NCI-H1048 (cell line): ENCODE measurements at places on chromosomes 1 and 21.
A peak's percentile ranks its signal among the peaks of the same experiment; 100 is the strongest.

DNA sequence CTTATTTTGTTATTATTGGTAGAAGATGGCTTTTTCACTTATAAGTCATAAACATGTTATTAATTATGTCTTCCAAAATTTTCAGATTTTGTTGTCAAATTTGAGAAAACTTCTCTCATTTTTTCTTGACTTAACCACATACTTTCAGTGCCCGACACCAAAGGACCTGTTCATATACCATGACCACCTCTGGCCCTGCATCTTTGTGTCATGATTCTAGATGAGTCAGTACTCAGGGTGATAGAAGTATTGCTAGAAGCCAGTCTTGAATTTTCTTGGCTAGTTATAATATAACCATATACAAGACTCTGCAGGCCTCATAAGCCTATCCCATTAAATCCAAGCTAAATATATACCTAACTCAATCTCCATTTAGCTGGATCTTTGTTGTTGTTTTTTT lies 35.4 kb upstream of the DPH5 start:
- DNase-seq = no peak

DNA sequence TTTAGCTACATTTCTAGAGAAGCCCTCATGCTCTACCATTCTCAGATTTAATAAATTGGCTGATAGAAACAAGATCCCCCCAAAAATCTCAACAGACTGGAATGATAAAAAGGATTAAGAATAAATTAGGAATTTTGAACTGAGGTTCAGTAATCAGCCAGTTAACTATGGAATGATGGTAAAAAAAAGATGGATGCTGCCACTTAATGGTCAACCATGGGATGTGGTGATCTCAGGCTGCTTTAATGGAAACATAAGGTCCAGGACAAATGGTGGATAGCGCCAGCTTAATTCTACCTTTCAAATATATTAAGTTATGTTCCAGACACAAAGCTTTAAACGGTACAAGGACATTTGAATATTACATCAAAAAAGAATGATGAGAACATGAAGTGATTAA lies 49.9 kb downstream of the CCN1 start:
- DNase-seq = no peak

GRCh38 chr1:66478116-66478515 lies 55.8 kb upstream of the SGIP1 start:
- DNase-seq = no peak

- no peak for DNase-seq
Measured at GRCh38 chr1:1092149-1092855, 18.2 kb upstream of the RNF223 start.

GRCh38 chr1:119987112-119987511 lies 82.3 kb downstream of the NOTCH2 start:
- DNase-seq = no peak

- DNase-seq = no peak
Measured at GRCh38 chr1:158019171-158019868, 25.9 kb downstream of the KIRREL1 start.

DNA sequence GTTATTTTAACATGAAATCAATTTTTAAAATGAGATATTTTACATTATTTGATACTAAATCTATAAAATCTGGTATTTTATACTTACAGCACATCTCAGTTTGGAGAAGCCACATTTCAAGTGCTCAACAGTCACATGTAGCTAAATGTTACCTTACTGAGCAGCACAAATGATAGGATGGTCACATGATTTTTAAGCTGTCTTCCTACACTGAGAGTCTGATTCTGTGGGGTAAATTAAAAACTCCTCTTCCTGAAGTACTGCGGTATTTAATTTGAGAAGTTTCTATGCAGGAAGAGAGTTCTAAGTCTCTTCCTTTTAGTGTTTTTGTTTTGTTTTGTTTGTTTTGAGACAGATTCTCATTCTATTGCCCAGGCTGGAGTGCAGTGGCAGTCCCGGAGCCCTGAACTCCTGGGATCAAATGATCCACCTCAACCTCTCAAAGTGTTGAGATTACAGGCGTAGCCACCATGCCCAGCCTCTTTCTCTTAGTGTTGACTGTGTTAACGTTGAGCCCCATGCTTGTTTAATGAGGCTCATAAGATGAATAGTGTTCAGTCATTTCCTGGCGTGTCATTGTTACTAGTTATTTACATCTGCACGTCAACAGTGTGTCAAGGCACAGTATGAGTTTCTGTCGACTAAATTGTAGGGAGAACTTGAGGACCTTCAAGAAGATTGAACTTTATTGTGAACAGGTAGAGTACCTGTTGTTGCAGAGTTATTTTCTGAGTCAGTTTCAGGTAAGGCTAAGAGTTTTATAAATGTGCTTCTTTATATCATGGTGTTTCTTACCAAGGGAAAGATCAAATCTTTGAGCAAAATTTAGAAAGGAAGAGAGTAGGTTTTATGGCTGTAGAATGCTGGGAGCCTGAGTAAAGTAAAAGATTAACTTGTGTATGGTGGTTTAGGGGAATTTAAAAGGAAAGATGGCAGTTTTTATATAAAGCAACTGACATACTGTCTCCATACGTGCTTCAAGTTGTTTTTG lies 3.3 kb downstream of the CNST start:
- no peak for DNase-seq

- peak; percentile 64 for DNase-seq
Measured at GRCh38 chr1:207084701-207085180, 3.9 kb upstream of the C4BPB start.

- no peak for DNase-seq
Measured at GRCh38 chr21:24948186-24948585, 659.1 kb downstream of the MRPL39 start.

DNA sequence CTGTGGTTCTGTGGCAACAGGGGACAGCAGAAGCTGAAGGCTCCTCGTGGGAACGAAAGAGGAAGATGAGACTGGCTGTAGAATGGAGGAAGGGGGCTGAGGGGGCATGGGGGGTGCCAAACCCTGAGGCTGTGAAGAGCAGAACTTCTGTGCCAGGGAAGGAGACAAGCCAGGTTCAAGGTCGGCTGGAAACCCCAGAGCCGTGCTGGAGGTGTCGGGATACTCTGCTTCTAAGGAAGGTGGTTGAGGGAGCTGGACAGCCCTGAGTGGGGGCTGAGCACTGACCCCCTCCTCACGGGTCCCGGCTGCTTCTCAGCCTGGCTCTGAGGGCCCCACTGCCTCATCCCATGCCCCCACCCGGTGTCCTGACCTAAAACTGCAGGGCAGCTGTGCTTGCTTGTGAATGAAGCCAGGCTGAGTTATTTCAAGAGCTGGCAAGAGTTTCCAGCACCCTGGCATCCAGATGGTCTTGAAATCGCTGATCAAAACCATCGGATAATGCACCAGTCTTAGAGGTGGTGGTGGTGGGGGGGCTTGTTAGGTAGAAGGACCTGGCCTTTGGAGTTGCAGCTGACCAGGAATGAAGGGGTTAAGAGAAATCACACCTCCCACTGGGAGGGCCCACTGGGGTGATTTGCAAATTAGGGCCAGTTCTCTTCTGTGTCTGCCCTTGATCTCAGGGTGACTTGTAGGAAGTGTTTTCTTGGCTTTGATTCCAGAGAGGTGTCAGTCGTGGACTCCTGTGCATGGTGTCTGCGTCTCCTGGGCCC lies 218.9 kb upstream of the C1orf174 start:
- no peak for DNase-seq

DNA sequence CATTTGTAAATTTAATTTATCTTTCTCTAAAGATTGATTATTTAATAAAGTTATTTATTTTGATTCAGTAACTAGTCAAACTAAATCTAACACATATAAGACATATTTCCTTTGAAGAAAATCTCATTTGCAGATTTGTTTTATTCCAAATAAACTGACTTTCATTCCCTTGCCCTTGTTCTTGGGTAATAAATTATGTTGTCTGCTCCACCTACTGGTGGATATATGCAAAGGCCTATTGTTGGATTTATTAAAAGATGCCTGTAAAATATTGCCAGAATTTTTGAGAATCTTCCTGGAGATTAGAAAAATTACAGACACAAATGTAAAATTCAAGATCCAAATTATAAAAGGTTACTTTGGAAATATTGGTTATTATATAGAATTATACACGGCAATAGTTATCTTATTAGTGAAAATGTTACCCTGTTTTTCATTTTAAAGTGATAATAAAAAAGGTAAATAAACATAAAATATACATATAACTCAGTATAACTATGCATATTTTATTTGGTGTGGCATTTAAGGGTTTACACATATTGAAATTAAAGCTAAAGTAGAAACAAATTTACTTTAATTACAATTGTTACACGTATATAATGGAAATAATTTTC lies 116.1 kb downstream of the SPATA17 start:
- peak; percentile 42 for DNase-seq

- no peak for DNase-seq
Measured at GRCh38 chr1:212098310-212098709, 62.8 kb downstream of the DTL start.
